Stimulated activated CD4-positive, alpha-beta T cell treated with anti-CD3 and anti-CD28 coated beads, Interleukin-1b, Interleukin-23, amount 100 ng/mL, for 48 hours (primary cell): ENCODE measurements at places on chromosomes 1 and 21.

GRCh38 chr1:243850202-243850451, at the start of gene AKT3:
Gene AKT3, minus strand, starts transcription at chr1:243850243. Its CDS starts 7,073 bp downstream, at chr1:243843170.
- peak; percentile 80 for DNase-seq

- DNase-seq: no peak
These were observed 95.5 kb upstream of the EDN2 start for GRCh38 chr1:41580021-41580420.

GRCh38 chr21:37266515-37267221, 466 bp downstream of the VPS26C start:
- DNase-seq: no peak

- no peak for DNase-seq
These were observed 98.7 kb downstream of the PCBP3 start for GRCh38 chr21:45742247-45742646.

- peak; percentile 2 for DNase-seq
These were observed 113.8 kb downstream of the RRAGC start for GRCh38 chr1:38745476-38746401.

- no peak for DNase-seq
These were observed 17.1 kb downstream of the ARHGEF16 start for GRCh38 chr1:3471356-3472087.

GRCh38 chr1:7444363-7444762, 326.7 kb upstream of the VAMP3 start:
- no peak for DNase-seq

- DNase-seq: no peak
These were observed 111.3 kb downstream of the PATJ start for GRCh38 chr1:61853583-61853982.

DNA sequence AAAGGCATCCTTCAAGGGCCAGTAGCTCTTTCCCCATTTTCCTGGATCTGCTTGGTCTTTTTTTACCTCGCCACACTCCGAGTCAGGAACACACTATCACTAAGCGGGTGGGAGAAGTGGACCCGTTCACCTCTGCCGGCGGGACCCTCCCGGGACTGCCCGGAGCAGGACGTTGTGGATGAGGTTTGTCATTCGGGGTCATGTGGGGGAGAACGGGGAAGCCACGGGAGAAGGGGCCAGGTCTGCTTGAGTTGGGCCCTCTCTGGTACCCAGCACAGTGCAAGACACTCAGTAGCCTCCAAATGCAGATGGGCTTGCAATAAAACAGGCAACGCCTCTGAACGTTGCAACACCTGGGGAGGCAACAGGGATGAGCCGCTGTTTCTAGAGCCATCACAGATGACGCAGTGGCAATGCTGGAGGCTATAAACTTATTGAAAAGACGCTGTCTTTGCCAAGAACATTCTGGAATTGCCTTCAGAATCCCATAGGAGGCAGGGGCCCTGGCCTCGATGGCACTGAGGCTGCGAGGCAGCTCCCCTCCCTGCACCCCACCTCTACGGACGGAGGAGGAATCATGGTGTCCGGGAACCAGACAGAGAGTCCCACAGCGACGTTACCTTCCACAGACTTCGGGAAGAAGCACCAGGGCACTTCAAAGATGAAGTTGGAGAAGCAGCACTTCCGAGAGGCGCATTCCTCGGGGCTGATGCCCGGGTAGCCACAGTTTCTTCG, 3.8 kb downstream of the TFF2 start:
- DNase-seq: no peak

DNA sequence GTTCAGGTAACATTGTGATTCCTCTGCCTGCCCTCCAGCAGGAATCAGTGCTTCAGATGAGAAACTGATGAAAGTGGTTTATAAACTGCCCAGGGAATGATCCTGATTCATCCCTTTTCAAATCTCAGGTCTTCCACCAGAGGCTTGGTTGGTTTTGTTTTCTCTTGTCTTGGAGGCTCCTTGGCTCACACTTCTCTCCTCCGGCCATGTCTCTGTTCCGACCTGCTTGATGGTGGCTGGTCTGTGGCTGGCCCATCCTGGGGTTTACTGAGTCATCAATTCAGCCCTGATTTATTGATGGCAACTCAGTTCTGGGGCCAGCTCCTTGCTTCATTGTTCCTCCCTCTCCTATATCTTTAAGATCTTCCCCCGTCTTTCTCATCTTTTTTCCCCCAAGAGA, 56.6 kb upstream of the SLC2A1 start:
- DNase-seq: no peak
